ENCODE measurements at places on chromosomes 12 and 14. TPM values are rescaled to one million over a fixed set of nuclear protein-coding genes. Genes with fewer than 3 reads are reported as not detected.

EPS8 gene
- 83.3 TPM for total RNA-seq

CYP27B1 gene
- total RNA-seq: 0.15 TPM

TC2N gene
- total RNA-seq: 0.29 TPM

KRT74 gene
- total RNA-seq: not detected

CIT gene
- total RNA-seq: 12.9 TPM

CCDC77 gene
- 12.5 TPM for total RNA-seq

RNASE4 gene
- total RNA-seq: 29.3 TPM

TMTC1 gene
- total RNA-seq: 44.1 TPM

DBX2 gene
- not detected for total RNA-seq

ANKRD33 gene
- total RNA-seq: 0.15 TPM

SCNN1A gene
- total RNA-seq: not detected

MYO1H gene
- not detected for total RNA-seq

VRTN gene
- total RNA-seq: not detected

FIGNL2 gene
- 0.29 TPM for total RNA-seq

C14orf132 gene
- total RNA-seq: 31.9 TPM

GPR65 gene
- under 0.01 TPM for total RNA-seq

RNF212B gene
- not detected for total RNA-seq

DIO3 gene
- not detected for total RNA-seq

CCDC177 gene
- total RNA-seq: under 0.01 TPM

SLC24A4 gene
- total RNA-seq: under 0.01 TPM

ASIC1 gene
- 1.5 TPM for total RNA-seq

SIX1 gene
- 15.9 TPM for total RNA-seq

Data from smooth muscle cell of trachea (primary cell).